Stimulated activated CD8-positive, alpha-beta memory T cell treated with anti-CD3 and anti-CD28 coated beads, Interleukin-7, amount 100 ng/mL, for 48 hours (primary cell): ENCODE measurements at places on chromosomes 3 and 15.

DNA sequence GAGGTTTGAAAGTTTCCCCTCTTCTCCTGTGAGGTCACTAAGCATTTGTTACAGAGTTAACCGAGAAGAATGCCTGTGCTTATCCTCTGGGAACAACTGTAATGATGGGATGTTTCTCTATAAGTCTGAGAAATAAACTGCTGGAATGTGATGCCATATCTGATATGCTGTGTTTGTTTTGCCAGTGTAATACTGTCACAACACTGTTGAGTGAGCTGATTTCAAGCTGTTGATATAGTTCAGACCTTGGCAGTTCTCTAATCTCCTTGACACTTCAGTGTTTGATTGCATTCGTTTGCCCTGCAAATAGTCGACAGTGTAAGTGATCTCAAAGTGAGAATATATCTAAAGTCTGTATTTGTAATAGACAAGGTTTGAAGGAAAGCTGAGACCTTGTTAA, 73.3 kb downstream of the PTPRG start:
- no peak for DNase-seq

GRCh38 chr3:81910244-81910852, 148.9 kb upstream of the GBE1 start:
- no peak for DNase-seq

GRCh38 chr3:73602170-73602569, 22.6 kb downstream of the PDZRN3 start:
- no peak for DNase-seq

DNA sequence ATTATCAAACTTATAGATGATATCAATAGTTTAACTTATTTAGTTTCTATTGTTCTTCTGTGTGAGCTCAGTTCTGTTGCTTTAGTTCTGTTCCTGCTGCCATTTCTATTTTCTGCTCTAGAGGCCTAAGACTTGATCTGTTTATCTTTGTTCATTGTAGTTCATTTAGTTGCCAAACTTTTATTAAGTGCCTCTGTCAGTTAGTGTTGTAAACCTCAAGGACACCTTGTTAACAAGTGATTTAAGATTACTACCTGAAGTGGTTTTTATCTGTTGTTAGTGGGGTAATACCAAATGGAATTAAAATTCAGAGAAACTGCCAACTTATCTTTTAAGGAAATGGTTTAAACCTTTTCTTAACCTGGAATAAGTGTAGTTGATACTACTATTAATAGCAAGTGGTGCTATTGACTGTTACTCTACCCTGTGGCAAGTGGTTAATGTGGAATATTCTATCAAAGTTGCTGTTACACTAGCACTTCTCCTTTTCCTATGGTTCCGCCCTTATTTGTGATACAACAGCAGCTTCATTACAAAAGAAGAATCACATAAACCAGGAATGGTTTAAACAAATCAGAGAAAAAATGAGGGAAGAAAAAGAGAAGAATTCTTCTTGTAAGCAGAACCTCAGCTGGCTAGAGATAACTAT, 500.6 kb upstream of the GOLIM4 start:
- DNase-seq, result no peak

GRCh38 chr3:140093742-140094141, 158.8 kb downstream of the CLSTN2 start:
- DNase-seq, result no peak
